ENCODE measurements at places on chromosomes 4 and X.

- no peak for DNase-seq
Observed at GRCh38 chr4:41197996-41198395, 16.3 kb downstream of the APBB2 start.

GRCh38 chrX:115581759-115582615 lies 21.0 kb downstream of the PLS3 start:
- DNase-seq = no peak

DNA sequence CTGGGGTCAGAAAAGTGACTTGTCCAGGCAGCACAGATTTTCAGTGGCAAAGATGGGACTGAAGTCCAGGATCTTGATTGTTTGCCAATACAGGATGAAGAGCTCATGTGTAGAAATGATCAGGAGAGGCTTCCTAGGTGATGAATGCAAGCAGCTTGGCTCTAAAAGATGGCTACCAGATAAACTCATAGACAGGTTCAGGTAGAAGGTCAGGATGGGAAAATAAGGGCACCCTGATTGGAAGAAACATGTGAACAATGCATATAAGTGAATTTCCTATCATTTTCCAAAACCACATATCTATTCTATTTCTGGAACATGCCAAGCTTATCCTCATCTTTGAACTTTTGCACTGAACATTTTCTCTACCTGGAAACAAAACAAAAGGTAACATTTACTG lies 87.7 kb downstream of the FAM13A start:
- no peak for DNase-seq

DNA sequence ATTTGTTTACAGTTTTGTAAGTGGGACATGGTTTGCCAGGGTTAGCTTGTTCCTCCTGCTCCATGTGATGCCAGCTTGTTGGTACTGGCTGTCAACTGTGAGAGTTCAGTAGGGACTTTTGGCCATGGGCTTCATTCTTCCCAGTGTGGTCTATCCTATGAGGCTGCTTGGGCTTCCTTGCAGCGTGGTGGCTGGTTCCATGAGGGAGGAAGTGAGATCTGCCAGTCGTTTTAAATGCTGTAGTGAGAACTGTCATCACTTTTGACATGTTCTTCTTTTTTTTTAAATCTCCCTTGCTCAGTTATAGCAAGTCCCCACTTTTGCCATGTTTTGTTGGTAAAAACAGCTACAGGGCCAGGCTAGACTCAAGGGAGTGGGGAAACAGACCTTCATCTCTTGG lies 15.9 kb downstream of the NSD2 start:
- no peak for DNase-seq

DNA sequence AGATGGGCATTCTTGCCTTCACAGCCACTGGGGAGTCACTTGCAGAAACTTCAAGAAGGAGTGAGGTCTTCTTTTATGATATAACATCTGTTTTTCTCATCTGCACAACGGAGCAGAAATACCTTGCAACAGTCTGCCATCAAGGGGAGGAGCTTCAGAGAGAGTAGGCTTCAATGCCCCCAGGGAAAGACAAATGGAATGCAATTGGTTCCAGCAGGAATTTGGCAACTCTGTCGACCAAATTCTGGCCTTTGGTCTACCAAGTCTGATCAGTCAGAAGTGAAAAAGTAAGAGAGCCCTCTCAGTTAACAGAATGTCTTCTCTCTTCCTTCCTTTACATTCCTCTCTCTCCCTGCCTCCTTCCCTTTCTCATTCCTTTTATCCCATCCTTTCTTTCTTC lies 229.3 kb downstream of the IDS start:
- DNase-seq = no peak

DNA sequence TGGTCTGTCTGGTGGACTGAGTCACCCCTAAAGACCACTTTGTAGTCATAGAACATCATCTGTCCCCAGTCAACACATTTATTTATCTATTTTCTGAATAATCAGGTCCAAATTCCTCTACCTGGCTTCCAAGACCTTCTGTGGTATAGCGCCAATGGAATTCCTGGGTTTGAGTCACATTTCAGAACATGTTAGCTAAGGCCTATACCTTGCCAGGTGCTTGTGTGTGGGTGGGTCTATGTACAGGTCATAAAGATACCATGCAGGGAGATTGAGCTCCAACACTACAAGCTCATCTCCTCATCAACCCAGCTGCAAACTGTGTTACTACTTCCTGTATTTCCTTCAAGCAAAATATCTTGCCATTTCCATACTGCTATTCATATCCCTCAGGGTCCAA lies 113.3 kb downstream of the TRAPPC11 start:
- DNase-seq = no peak

- no peak for DNase-seq
Observed at GRCh38 chr4:92516450-92516849, 212.7 kb downstream of the GRID2 start.

GRCh38 chr4:10243856-10244255 lies 127.3 kb upstream of the WDR1 start:
- DNase-seq = no peak

DNA sequence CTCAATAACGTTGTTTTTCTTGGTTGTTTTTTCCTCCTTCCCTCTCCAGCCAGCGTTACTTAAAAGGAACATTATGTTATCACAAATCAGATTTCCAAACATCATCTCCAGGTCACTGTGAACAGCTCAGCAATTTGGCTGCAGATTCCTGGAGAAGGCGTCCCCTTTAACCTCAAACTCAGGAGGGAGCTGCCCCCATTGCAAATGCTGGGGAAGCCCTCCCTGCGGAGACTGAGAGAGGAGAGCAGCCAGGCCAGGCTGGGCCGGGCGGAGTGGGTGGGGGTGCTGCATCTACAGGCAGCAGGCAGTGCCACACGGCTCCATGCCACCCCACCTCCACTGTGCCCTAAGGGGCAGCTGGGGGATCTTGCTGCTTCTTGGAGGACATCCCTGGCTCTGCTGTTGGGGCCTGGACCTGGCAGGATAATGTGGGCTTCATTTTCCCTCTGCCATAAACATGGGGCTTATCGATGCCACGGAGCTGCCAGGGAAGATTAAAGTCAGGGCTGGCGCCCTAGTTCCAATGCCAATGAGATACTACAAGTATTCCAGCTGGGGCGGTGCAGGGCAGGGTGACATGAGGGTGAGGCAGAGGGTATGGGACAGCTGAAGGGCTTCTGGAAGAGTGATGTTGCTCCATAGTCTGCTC lies 148.8 kb downstream of the PJA1 start:
- no peak for DNase-seq

GRCh38 chr4:5084911-5085475 lies 33.7 kb downstream of the STK32B start:
- DNase-seq = no peak

- DNase-seq = peak; percentile 52
Observed at GRCh38 chr4:157217708-157218107, 2.8 kb upstream of the GRIA2 start.

DNA sequence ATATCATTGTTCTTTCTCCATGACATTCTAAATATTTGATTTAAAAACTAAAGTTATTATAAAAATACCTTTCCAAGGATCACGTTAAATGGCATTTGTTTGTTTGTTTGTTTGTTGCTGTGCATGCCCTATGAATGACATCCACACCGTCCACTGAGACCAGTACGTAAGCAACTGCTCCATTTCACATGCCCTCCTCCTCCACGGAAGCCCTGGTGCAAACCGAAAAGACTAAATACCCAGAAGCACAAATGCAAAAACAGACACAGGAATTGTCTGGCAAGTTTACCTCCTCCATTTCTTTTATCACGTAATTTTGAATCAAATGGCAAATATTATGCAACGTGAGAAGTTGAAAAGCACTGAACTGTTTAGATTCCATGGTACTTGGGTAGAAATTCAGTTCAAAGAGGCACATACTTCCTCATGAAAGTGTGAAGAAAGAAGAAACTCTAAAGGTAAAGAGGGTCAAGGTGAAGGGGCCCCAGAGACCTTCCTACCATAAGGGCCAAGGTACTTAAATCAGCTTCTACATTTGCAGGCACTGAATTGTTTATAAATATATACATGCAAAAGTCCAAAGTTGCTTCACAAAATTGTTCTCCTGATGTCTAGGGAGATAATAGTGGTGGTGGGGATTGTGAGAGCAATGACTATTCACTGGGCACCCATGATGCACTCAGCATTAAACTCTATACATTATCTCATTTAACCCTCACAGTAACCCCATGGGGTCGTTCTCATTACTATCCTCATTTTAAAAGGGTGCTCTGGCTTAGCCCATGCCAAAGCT lies 23.4 kb downstream of the IRF2 start:
- DNase-seq = no peak

GRCh38 chr4:159106636-159107035 lies 3.8 kb downstream of the RAPGEF2 start:
- DNase-seq = no peak

GRCh38 chrX:44954562-44954961 lies 81.6 kb downstream of the KDM6A start:
- DNase-seq = no peak

GRCh38 chr4:20639346-20639745 lies 60.9 kb upstream of the PACRGL start:
- DNase-seq = peak; percentile 23

GRCh38 chr4:148302416-148302815 lies 139.8 kb downstream of the NR3C2 start:
- DNase-seq = no peak

DNA sequence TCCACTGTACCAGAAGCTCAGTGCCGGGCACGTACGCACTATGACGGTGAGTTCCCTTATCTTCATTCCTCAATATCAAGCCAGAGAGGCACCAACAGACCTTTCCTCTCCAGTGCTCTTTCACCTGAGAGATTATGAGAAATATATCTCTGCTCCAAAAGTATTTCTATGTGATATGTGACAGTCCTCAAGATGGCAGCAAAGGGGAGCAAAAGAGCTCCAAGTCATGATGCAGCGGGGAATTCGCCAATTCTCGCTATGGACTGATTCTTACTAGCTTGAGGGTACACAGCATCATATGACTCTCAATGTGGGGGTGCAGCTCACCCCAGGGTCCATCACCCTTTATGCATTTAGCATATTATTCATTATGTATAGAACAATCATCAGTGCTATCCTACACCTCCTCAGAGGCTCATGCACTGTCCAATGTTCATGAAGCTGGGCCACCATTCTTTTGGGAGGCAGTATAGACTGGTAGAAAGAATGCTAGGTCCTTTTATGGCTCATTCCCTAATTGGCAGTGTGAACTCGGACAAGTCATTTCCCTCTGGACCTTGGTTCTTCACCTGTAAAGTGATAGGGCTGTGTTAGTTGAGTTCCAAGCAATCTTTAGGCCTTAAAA lies 12.8 kb upstream of the IQSEC2 start:
- no peak for DNase-seq

DNA sequence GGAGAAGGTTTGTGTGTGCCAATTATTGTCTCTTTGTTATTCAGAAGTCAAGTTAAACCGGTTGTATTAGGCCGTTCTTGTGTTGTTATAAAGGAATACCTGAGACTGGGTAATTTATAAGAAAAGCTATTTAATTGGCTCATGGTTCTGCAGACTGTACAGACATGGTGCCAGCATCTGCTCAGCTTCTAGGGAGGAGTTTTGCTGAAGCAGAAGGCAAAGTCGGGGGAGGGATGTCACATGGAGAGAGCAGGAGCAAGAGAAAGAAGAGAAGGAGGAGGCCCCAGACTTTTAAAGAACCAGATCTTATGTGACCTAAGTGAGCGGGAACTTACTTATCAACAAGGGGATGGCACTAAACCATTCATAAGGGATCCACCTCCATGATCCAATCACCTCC lies 349.3 kb upstream of the PCDH18 start:
- DNase-seq = no peak

GRCh38 chrX:154457491-154458115 lies 478 bp upstream of the PLXNA3 start:
- no peak for DNase-seq

DNA sequence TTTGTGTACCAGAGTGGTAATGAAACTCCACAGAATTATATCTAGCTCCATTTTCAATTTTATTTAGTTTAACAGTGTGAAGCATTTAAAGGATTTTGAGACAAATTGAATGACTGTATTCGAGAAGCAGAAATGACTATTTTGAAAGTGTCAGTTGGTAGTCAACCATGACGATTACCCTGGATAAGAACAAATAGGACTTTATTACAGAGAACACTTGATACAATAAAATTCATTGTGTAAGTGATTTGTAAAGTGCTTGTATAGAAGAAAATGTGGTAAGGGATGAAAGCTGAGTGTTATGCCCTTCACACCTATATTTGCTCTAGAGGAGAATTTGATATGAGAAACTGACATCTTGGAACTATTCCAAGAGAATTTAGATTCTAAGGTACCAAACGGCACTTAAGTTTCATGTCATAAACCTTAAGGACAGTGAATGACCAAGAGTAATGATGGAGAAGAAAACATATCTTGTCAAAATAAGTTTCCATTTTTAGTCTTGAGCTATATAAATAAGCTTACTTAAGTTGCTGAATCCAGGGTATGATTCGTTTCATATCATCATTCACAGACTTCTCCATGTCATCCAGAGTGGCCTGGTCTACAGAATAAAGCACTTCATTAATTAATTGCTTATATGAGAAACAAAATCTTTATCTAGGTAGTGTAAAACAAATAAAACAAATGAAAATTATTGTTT lies 34.6 kb downstream of the MED14 start:
- no peak for DNase-seq

- DNase-seq = no peak
Observed at GRCh38 chr4:121050300-121050699, 22.0 kb downstream of the NDNF start.
